Inflammatory macrophage (primary cell): ENCODE measurements at places on chromosomes 3 and 15.

GRCh38 chr3:96478496-96478895 is 335.9 kb upstream of the EPHA6 start:
- DNase-seq = no peak

GRCh38 chr3:187807086-187807862 is 62.0 kb upstream of the BCL6 start:
- DNase-seq = no peak

DNA sequence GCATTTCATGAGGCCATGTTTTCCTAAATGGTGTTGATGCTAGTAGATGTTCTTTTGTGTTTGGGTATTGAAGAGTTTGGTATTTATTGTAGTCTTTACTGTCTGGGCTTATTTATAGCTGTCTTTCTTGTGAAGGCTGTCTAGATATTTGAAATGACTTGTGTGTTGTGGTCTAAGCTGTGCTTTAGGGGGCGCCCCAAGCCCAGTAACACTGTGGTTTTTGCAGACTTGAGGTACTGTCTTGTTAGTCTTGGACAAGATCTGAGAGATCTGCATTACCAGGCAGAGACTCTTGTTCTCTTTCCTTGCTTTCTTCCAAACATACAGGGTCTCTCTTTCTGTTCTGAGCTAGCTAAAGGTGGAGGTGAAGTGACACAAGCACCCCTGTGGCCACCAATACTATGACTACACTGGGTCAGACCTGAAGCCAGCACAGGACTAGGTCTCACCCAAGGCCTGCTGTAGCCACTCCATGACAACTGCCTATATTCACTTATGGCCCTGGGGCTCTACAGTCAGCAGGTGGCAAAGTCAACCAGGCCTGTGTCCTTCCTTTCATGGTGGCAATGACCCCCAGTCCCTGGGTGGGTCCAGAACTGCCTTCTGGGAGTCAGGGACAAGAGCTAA is 152.1 kb upstream of the TBC1D5 start:
- DNase-seq = peak; percentile 57

GRCh38 chr3:147797095-147797494 is 387.9 kb downstream of the ZIC1 start:
- DNase-seq = no peak

DNA sequence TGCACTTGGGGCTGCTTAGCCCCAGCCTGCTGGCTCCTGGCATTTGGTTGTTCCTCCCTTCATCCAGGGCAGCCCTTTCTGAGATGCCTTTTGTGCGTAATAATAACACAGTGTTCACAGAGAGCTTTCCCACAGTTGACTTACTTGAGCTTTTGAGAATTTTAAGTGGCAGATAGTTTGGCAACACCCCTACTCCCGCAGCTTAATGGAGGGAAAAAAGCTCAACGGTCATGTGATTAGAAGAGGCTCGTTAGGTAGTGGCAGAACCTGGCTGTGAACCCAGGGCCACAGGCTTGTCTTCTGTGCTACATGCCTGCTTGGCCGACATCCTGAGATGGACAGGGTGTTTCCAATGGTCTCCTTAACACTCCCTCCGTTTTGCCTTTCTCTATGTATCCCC is 4.7 kb downstream of the KBTBD13 start:
- DNase-seq = no peak

DNA sequence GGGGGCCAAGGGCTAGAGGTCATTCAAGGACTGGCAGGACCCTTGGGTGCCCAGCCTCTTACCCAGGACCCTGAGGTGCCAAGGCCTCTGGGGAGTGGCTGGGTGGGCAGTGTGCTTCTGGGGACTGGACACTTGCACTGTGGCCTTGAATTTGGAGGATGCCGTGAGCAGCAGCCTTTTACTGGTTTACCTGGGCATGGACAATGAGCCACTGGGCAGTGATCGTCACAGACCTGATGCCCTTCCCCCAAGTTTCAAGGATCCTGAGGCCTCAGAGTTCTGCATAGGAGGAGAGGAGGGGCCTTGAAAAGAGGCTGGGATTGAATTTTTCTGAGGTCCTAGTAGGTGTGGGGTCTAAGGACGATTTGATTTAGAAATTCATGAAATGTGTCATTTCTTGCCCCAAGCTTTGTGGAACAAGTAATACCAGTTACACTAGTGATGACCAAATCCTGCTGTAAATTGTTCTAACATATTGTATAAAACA is 146.1 kb upstream of the TPM1 start:
- no peak for DNase-seq

DNA sequence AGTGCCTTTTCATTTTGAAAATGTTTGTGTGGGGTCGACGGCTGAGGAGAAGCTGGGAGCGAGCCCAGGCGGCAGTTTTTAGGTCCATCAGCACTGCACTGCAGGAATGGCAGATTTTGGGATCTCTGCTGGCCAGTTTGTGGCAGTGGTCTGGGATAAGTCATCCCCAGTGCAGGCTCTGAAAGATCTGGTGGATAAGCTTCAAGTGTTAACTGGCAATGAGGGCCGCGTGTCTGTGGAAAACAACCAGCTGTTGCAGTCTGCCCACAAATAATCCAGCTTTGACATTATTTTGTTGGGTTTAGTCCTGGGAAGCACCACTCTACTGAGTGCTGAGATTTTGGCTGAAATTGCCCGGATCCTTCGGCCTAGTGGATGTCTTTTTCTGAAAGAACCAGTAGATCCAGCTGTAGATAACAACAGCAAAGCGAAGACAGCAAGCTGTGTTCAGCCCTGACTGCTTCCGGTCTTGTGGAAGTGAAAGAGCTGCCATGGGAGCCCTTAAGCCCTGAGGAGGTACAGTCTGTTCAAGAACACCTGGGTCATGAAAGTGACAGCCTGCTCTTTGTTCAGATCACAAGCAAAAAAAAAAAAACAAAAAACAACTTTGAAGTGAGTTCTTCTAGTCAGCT is 13.1 kb upstream of the ANP32A start:
- DNase-seq = no peak

GRCh38 chr3:46984591-46985459 is 5.4 kb downstream of the NBEAL2 start:
- peak; percentile 45 for DNase-seq

DNA sequence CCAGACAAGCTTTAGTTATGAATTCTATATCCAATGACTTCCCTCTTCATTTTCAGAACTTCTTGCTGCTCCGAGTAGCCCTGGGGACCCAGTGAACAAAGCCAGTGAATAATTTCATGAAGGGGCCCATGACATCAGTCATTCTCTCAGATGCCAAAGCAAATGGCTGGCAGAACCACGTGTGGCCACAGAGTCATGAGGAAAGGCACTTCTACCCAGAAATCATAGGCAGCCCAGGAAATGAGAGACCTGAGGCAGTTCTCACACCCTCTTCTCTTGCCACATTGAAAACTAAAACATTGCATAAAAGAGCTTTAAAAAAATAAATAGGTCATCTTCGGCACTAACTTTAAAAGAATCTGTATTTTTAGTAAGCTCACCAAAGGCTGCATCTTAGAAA is 4.3 kb upstream of the UACA start:
- peak; percentile 42 for DNase-seq
